ENCODE measurements at places on chromosomes 4 and X.
A peak's percentile ranks its signal among the peaks of the same experiment; 100 is the strongest.

- DNase-seq = no peak
Measured at GRCh38 chr4:174757736-174758135, 71.3 kb downstream of the GLRA3 start.

- DNase-seq = no peak
Measured at GRCh38 chr4:176090115-176090514, 24.5 kb downstream of the WDR17 start.

- DNase-seq = no peak
Measured at GRCh38 chr4:146329050-146329716, 114.8 kb downstream of the REELD1 start.

DNA sequence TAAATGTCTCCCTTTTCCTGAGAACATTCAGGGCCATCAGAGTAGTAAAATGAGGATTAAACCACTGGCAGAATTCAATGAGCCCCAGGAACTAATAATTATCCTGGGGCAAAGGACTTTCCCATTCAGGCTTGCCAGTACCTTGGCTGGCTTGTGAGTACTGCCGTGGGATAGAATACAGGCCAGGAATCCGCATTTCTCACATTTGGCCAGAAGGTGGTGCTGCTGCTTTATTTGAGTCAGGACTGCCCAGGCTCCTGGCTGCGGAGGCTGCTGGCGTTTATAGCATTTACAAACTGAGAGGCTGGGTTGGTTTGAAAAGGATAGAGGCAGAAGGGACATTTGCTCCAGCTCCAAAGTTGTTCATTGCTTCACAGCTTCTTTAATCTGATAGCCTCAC lies 91.4 kb downstream of the RTL9 start:
- DNase-seq = peak; percentile 79

- DNase-seq = no peak
Measured at GRCh38 chrX:119853444-119853843, 681 bp upstream of the UPF3B start.

- DNase-seq = no peak
Measured at GRCh38 chr4:28093071-28093470, 1232.4 kb downstream of the STIM2 start.

DNA sequence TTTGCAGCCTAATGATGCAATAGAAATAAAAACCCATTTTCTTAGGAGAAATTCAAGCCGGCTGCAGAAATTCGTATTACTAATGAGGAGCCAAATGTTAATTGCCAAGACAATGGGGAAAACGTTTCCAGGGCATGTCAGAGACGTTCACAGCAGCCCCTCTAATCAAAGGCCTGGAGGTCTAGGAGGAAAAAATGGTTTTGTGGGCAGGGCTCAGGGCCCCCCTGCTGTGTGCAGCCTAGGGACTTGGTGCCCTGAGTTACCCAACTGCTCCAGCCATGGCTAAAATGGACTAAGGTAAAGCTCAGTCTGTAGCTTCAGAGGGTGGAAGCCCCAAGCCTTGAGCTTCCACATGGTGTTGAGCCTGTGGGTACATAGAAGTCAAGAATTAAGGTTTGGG lies 461.4 kb downstream of the FAT4 start:
- DNase-seq = no peak

Data from activated T-cell treated with anti-CD3 and anti-CD28 coated beads, Interleukin-2, amount 50 U/mL, for 48 hours (primary cell).